ENCODE measurements at places on chromosomes 7 and 10.
A peak's percentile ranks its signal among the peaks of the same experiment; 100 is the strongest.

DNA sequence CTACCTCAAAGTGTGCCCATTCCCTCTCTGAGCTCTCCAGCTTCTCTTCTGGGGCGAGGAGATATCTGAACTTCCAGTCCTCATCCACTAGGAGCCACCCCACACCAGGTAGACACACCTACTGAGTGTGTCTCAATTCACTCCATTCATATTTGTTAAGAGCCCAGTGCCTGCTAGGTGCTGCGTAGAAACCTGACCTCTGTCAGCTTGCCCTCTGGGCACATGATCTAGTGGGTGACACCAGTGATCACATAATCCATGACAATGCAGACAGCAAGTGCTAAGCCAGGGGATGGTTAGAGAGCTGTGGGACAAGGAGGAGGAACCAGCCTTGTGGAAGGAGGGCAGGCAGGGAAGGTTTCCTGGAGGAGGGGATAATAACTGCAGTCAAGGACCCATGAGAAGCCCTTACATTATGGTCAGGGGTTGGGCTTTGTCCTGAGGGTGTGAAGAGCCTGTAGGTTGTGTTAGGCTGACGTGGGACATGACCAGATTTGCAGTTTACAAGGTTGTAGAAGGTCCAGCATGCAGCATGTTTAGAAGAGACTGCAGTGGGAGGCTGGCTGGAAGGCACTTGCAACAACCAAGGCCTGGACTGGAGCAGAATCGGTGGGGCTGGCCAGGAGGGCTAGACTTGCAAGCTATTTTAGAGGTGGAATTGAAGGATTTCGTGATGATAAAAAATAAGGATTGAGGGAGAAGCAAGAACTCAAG lies 81.8 kb downstream of the COL13A1 start:
- DNase-seq, result no peak

DNA sequence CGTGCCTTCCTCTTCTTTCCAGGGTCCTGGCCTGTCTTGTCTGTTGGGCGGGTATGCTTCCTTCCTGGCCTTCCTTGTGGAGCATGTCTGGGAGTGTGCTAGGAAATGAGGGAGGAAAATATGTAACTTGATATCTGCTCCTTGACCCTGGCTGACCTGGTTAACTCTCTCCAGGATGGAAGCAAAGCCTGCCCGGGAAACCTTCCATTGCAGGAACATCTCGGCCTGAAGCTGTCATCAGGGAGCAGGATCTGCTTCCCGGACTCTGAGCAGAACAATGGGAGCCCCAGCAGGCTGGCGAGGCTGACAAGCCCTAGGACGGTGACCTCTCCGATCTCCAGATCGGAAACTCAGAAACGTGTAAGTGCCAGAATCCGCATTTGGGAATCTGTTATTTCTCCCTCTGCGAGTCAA lies 340.3 kb downstream of the FRMD4A start:
- DNase-seq, result no peak

- DNase-seq, result no peak
Observed at GRCh38 chr10:46217752-46218453, 68.9 kb upstream of the ANTXRL start.

DNA sequence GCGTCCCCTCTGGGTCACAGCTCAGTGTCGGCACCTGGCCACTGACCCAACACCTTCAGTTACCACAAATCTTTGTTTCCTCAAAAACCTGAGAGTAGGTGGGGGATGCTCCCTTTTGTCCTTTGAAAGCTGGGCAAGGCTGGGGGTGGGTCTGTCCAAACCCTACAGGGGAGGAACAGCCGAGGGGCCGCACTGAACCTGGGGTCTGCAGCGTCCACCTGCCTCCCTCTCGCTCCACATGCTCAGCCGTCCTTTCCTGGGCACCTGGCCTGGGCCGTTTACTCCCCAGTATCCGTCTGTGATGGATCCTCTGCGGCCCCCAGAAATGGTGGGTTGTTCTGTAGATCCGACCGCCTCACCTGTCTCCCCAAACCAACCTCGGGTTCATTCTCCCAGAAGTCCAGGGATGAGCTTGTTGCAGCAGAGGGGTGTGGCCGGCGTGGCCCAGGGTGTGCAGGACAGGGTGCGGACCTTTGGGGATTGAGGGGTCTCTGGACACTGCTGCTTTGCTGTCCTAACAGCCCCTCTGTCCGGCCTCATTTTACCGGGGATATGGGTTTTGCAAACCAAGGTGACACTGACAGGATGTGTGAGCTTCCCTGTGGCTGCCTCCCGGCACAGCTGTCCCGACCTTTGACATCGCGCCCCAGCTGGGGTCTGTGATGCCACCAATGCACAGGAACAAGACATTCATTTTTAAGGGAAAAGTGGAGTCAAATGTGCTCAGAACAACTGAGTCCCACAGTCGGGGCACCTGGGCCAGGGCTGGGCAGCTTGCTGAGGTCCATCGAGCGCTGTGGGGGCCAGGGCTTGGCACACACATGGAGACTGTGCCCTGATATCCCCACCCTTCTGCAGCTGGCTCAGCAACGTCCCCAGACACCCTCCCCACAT lies 115.9 kb downstream of the VIPR2 start:
- DNase-seq, result peak; percentile 8
